ENCODE measurements at places on chromosomes 2 and 18. TPM values are rescaled to one million over a fixed set of nuclear protein-coding genes. Genes with fewer than 3 reads are reported as not detected.

CPS1 gene
- total RNA-seq: 16.0 TPM

MC5R gene
- not detected for total RNA-seq

CHRNA1 gene
- total RNA-seq: not detected

DNA sequence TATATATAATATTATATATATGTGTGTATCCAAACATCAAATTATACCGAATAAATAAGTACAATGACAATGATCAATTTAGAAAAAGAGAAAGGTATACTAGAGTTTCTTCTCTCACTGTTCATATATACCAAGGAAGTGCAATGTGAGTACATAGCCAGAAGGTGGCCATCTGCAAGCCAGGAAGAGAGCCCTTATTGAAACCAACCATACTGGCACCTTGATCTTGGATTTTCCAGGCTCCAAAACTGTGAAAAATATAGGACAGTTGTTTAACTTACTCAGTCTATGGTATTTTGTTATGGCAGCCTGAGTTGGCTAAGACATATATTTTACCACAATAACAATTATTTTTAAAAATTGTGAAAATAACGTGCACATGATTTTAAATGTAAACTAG lies 1490.2 kb upstream of the SLC39A10 start:
- no peak for DNase-seq

- no peak for DNase-seq
Observed at GRCh38 chr2:78585871-78586270, 439.6 kb upstream of the REG3G start.

- DNase-seq: no peak
Observed at GRCh38 chr2:2524348-2524941, 193.4 kb upstream of the MYT1L start.
